ENCODE measurements at places on chromosomes 3 and 15.

GRCh38 chr3:127275287-127275781, 12.5 kb downstream of the PRR20G start:
- no peak for DNase-seq

DNA sequence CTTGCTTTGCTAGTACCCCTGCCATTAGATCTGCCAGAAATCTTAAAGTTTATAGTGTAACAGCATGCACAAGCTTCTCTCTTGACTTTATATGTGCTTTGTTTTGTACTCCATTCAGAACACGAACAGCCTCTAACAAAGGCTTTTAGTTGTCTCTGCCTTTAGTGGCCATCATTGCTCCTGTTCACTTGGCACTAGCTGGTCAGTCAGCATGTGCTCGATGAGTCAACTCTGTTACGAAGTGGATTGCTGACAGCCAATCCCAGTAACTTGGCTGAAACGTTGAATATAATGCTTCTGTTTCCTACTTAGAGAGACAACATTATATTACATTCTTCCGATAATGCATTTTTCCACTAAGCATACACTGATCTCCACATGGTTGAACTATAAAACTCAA, 349.2 kb downstream of the NAALADL2 start:
- no peak for DNase-seq

DNA sequence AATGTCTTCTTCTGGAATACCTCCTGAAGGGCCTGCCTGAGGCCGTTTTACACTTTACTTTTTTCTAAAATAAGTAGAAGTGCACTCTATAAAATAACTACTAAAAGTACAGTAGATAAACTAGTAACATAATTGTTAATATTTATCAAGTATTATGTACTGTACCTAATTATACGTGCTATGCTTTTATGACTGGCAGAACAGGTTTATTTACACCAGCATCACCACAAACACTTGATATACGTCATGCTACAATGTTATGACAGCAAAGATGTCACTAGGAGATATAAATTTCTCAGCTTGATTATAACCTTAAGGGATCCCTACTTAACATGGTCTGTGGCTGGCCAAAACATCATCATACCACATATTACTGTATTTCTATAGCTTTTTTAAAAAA, 29.4 kb downstream of the DLG1 start:
- DNase-seq = no peak

GRCh38 chr3:144107923-144108322, 136.3 kb downstream of the DIPK2A start:
- DNase-seq = no peak

DNA sequence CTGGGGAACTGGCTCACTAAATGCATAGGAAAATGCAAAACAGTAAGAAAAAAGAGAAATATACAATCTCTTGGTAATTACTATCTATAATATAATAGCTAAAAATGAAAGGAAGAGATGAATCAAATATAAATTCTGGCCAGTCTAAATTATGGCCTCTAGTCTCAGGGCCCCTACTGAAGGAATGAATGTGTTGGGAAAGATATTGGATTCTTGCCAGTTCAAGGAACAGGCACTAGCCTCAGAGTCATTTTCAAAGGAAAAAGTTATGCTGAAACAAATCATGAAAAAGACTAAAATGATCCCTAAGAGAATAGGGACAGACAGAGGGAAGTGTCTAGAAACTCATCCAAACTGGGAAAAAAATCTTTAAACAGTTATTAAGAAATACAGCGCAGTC, 62.4 kb downstream of the C3orf80 start:
- no peak for DNase-seq

DNA sequence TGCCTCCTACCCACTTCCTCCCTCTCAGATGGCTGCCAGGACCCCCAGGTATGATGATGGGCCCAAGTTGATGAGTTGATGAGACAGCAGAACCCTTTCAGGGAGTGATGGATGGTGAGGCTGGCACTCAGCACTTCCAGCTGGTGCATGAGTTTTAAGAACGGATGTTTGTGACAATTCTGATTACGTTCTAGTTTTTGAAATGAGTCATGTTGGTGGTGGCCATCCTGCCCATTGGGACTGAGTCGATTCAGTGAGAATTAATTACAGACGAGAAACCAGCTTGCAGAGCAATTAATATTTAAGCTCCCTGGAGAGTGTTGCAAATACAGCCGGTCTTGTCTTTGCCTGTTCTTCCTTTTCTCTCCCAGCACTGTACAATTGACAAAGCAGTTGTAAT, 56.9 kb upstream of the NR2C2 start:
- no peak for DNase-seq

DNA sequence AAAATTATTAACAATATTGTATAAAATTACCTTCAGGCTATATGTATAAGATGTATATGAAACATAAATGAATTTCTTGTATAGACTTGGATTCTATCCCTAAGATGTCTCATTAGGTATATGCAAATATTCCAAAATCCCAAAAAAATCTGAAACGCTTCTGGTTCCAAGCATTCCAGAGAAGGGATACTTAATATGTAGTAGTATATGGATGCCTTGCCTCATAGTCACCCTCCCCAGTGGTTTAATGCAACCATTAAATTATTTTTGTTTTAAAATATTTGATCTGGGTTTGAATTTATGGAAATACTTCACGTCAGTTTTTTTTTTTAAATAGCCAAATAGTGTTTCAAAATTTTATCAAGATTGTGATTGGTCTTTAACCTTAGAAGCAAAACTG, 27.2 kb downstream of the PLCL2 start:
- DNase-seq = no peak

- no peak for DNase-seq
Observed at GRCh38 chr3:61847784-61848462, 286.6 kb downstream of the PTPRG start.

- no peak for DNase-seq
Observed at GRCh38 chr15:98855815-98856531, 151.6 kb downstream of the PGPEP1L start.

- no peak for DNase-seq
Observed at GRCh38 chr3:12415014-12415680, 69.1 kb upstream of the TSEN2 start.

DNA sequence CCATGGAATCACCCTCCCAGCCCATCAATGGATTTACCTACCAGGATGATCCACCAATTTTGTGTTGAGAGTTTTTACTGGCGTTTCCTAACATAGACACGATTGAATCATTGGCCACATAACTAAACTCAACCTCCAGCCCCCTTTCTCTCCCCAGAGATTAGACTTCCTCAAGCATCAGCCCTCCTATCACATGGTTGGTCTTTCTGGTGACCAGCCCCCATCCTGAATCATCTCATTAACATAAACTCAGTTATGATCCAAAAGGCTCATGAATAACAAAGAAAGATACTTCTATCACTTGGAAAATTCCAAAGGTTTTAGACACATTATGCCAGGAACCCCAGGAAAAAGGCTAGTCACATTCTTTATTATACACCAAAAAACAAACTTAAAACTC, 21.2 kb downstream of the PRKAR2A start:
- no peak for DNase-seq

DNA sequence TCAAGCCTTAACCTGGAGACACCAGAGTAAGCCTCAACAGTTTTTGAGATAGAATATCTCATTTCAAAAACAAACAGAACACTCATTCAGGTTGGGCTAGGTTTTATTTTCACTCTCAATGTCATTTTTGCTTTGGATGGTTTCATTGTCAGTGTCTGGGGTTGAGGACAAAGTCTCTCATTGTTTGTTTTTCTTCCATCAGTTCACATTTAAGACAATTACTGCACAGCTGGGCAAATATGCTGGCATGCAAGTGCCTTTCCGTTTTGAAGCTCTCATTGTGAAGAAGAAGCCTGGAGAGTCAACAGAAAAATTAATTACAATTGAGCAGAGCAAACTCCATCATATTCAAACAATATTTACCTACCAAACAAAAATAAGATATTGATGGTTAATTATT, 1050.0 kb downstream of the TBL1XR1 start:
- DNase-seq = no peak

DNA sequence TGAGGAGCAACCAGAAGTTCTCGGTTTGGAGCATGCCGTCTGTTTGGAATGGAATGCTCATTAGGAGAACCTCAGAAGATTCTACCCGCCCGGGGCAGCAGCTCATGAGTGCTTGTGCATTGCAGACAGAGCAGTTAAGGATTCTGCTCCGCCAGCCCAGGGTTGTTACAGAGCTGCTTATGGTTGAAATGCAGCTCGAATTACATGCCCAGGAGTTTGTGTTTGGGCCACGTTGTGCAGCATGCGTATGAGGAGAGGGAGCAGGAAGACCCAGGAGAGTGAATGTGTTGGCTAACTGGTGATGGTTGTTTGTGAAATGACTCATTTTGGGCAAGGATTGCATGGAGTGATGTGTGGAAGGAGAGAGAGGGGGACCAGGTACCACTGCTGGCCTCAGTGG, 9.0 kb downstream of the FGD5 start:
- DNase-seq = no peak

DNA sequence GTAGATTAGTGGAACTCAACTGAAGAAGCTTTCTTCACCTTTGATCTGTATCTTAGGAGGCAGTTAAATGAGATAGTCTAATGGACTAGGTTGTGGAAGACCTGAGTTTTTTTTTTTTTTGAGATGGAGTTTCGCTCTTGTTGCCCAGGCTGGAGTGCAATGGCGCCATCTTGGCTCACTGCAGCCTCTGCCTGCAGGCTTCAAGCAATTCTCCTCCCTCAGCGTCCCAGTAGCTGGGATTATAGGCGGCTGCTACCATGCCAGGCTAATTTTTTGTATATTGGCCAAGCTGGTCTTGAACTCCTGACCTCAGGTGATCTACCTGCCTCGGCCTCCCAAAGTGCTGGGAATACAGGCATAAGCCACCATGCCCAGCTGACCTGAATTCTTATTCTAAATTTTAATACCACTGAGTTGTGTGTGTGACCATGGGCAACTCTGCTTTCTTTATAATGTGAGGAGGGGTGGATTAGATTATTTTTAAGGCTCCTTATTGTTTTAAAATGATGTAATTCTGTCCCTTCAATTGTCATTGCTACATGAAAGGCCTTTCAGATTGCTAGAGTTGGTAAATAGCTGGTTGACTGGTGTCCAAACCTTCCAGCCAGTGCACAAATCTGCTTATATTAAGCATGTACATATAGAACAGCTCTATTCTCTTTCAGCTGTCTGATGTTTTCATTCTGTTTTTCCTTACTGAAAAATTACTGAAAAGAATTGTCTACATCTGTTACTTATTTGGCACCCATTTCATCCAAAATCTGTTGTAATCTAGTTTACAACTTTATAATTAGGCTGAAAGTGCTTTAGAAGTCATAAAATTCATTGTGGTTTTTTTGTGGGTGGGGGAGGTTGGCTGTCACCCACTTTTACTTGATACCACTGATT, 2.3 kb downstream of the LNP1 start:
- no peak for DNase-seq

DNA sequence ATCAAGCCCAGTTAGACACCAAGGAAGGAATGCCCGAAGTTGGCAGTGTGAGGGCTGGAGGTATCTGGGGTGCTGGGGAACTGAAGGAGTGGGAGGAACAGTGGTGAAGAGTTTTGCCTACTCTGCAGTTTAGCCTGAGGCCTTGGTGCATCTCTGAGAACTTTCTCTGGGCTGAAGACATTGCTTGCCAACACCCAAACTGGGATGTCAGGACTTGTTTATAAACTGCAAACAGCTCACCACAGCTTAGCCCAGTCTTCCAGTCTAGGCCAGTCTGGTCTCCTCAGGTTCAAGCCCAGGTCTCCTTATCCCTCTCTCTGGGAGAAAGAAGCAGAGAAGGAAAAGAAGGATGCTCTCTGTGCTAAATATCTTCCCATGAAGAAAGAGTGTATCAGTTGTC, 68.0 kb upstream of the BOC start:
- no peak for DNase-seq

GRCh38 chr15:70426096-70426821, 328.5 kb upstream of the TLE3 start:
- no peak for DNase-seq

DNA sequence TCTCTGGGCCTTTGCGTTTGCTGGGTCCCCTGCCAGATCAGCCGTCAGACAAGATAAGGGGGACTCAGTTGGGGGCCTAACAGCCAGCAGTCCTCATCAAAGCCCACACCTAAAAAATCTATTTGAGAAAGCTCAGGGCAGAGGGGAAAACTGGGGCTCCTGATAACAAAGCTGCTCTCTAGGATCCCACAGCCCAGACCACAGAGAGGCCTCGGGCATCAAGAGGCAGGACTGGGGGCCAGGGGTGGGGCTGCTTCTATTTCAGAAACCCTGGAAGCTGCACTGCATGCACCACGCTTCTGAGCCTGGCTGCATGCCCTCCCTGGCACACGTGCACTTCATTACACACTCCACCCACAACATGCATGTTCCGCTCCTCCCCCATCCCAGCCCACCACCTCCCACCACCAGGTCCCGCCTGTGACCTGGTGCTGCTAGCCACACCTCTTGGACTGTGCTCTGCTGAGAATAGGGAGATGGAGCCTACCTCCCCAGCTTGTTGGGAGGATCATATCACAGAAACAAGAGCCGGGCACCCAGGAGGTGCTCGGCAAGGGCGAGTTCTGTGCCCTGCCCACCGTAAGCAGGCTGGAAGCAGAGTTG, 26.6 kb downstream of the FBLN2 start:
- DNase-seq = no peak

GRCh38 chr3:187684444-187684843, 14.2 kb upstream of the SST start:
- DNase-seq = no peak

GRCh38 chr3:120673116-120673515, 8.9 kb downstream of the HGD start:
- no peak for DNase-seq

- DNase-seq = no peak
Observed at GRCh38 chr3:156483426-156483825, 71.5 kb downstream of the SSR3 start.

- DNase-seq = no peak
Observed at GRCh38 chr3:141112686-141113297, 61.6 kb downstream of the SPSB4 start.

DNA sequence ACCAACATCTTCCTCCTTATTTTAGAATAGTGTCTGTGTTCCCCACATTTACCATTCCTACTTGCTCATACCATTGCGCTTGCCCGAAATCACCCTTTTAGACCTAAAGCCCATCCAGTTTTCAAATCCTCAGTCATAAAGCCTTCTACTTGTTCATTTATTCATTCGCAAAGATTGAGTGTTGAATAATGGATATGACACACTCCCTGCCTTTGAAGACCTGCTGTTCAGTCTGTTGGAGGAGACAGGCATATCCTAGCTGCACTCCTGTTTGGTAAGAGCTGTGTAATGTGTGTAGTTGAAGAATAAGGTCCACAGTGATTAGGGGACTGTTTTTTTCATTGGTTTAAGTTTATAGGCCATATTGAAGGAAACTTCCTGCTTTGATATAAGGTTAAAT, 1.7 kb downstream of the CNOT10 start:
- DNase-seq = no peak

- DNase-seq = no peak
Observed at GRCh38 chr15:90154861-90155626, 46.1 kb upstream of the SEMA4B start.

Measured in effector memory CD4-positive, alpha-beta T cell (primary cell).